ENCODE measurements at places on chromosomes 3 and 15.

DNA sequence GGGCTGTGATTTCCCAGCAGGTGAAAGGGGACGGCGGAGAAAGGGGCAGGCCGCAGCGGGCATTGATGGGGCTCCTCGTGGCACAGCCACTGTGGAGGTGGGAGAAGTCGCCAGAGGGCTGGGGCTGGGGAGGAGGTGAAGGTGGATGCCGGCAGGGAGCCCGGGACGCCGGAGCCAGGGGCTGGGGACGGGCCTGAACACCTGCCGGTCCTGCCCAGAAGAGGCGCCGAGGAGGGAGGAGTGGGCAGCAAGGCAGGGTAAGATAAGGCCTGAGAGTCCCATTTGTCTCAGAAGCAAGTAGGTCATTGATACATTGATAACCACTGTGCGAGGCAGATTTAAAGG is 571 bp upstream of the RARRES1 start:
- no peak for DNase-seq

GRCh38 chr3:55895897-55896566 is 408.9 kb upstream of the WNT5A start:
- no peak for DNase-seq

DNA sequence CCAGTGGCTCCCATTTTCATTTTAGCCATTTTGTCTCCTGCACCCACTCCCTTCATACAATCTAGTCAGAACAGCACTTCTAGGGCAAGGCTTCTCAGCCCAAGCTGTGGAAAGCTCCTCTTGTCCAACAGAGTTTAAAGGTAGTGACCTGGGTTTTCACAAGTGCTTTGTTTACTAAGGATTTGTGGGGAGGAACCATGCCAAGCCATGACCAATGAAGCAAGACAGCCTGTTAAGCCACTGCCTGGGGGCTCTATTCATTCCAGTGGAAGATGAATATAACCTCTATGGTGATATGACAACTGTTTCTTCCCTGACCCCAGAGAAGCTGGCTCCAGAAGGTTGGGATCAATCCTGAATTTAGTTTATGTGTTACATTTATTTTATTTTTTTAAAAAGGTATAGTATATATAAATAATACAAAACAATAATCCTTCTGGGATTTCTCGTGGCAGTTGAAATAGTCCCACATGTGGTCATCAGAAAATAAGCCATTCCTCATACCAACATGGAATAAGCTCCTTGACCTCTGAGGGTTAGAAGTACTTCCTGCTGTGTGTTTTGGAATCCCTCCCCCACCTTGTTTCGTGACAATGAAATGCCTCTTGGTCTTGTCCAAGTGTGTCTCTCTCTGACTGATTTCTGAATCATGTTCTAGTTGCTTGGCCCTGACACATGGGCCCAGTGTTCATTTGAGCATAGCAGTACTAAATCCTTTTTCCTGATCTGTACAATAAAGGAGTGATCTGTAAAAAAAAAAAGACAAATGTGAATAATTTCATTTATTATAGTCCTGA is 13.3 kb upstream of the THUMPD3 start:
- no peak for DNase-seq

GRCh38 chr15:101168898-101169494 is 82.9 kb downstream of the CHSY1 start:
- no peak for DNase-seq

DNA sequence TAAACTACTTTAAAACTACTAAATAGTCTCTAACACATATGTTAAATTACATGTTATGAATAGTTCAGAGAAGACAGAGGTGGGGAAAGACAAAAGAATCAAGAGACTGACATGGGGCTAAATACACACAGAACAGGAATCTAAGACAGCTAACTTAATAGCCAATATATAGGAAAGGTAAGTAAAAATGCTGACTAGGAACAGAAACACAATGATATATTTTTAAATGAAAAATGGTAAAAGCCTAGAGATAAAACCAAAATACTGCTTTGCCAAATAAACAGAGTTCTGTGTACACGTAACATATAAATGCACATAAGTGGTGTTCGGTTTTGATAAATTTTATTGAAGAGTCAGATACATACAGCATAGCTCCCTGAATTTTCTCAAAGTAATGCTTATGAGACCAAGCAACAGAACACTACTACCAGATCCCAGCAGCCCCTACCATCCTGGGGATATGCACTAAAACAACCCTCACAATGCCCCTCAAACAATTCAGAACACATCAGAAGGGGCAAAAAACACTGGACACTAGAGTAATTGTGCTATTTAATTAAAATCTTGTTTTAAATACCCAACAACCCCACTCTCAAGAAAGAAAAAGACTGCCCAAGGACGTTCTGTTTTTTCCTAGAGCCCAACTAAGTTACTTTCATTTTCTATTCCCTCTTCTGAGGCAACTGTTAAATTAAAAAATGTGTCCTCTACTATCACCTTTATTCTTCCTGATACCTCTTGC is 121.1 kb downstream of the ADAM10 start:
- no peak for DNase-seq

DNA sequence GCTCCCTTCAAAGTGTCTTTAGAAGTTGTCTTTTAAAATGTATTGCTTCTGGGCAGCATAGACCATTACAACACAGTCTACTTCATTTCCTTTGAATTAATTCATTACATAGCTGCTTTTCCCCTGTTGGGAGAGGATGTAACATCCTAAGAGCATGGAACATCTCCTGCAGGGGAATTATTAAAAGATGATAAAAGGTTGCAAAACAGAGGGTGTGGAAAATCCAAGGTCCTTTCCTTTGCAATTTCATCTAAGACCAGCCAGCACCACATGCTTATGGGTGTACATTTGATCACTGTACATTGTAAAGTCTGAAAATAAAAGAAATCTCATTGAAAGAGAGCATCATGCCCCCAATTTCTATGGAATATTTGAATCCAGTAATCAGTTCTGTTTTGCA is 57.4 kb downstream of the TIPARP start:
- DNase-seq, result no peak

DNA sequence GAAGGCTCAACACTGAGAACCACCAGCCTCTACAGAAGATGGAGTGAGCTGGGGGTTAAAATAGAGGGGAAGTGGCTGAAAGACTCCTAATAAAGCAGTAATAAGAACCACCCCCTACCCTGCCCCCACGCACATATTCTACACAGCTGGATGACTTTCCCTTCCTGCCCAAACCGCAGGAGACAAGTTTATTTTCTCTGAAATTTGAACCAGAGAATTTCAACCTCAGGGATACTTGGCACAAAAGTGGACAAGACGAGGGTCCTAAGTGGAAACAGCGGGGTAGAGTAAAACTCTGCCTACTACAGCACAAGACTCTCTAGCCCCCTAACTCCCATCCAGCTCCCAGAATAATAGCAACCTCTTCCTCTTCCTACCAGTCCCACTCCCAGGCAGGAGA is 28.4 kb downstream of the USF3 start:
- no peak for DNase-seq

DNA sequence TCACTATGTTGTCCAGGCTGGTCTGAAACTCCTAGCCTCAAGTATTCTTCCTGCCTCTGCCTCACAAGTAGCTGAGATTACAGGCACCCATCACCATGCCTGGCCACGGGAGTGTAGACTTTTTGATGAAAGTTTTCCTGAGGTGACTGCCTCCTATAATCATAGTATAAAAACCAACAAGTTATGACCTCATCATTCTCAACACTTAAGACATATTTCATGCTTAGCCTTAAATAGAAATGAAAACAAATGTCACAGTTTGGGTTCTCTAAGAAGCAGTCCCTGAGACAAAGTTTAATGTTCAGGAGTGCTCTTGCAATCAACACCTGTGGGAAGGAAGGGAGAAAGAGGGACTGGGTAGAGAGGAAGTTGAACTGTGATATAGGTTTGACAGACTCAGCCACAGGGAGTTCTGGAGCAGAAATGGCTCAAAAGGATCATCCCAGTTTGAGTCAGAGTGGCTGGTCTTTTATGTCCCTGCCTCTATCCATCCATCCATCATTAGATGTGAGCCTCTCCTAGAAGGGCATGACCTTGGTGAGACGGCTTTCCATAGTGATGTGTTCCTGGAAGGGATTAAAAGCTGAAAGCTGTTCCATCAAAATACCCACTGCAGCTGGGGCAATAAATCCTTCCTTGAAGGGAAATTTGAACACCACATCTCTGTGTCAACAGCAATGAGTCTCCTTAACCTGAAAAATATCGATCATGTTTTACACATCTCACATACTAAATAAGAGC is 16.2 kb upstream of the ABHD5 start:
- no peak for DNase-seq

DNA sequence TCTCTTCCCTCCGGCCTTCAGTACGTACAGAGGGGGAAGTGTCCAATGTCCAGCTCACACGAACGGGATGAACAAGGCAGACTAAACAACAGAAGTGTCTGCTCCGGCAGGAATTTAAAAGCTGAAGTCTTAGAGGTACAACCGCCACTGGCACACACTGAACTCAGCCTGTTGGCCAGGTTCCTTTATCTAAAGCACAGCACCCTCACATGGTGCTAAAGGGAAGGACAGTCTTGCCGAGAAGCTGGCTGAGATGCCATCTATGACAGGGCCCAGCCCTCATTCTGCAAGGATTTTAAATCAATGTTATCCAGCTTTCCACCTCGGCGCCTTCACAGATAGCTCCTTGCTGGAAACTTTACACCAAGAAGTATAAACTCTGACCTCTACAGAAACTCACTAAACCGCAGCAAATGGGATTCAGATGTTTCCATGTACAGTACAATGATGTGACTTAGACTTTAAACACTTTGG is 2.8 kb downstream of the ADAMTS17 start:
- peak; percentile 18 for DNase-seq

GRCh38 chr3:65988411-65989180 is 50.1 kb downstream of the MAGI1 start:
- no peak for DNase-seq

GRCh38 chr15:60408463-60408981 is 10.7 kb upstream of the ANXA2 start:
- DNase-seq, result no peak

GRCh38 chr15:51160484-51160883 is 65.8 kb upstream of the TNFAIP8L3 start:
- DNase-seq, result peak; percentile 83

- no peak for DNase-seq
Observed at GRCh38 chr3:51436998-51437639, 46.0 kb downstream of the RBM15B start.

GRCh38 chr15:58038426-58039078 is 27.0 kb downstream of the ALDH1A2 start:
- DNase-seq, result no peak

DNA sequence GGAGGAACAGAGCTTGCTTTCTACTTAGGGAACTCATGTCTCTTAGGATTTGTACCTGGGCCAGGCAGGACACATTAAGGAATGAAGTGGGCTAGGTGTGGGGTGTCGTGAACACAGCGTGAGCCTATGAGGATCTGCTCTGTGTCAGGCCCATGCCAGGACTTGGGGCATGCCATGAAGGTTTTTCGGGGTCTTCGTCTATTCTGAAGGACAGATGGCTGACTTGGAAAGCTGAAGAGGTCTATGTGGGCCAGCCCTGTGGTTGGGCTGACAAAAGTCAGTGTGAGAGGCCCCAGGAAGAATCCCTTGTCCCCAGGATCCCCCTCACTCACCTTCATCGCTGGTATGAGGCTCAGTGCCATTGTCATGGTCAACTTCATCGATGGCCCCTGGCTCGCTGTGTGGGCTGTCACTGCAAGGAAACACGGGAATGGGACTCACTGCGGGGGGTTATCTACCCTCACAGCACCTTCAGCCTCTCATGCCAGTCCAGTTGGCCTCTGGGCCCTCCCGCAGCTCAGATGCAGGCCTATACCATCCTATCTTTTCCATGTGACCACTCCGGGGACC is 46.8 kb upstream of the RAD18 start:
- no peak for DNase-seq

DNA sequence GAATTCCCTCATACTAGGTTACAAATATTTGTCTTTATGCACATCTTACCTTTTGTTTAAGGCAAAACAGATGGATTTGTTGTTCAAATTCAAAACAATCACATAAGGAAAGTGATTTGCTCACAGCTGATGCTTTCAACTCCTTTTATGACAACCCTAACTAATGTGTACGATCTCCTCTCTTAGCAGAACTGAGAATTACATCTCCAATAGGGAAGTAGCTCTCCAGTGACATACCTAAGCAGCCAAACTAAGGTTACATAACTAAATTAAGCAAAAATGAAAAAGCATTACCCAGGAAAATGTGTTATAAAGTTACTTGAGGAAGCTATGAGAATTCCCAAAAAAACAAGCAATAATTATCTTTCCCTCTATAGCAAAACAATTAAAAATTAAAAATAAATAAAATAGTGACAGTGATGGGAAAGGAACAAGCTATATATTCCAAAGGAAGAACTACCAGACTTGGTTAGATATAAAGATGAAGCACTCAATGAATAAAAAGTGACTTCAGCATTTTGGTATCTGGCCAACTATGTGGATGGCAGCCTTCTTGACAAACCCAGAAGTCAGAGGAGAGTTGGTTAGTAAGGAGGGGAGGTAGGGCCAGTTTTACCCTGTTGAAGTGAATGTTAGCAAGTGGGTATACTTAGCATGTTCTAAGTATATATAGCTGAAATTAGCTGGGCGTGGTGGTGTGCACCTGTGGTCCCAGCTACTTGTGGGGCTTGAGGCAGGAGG is 32.4 kb downstream of the PEAK1 start:
- no peak for DNase-seq

DNA sequence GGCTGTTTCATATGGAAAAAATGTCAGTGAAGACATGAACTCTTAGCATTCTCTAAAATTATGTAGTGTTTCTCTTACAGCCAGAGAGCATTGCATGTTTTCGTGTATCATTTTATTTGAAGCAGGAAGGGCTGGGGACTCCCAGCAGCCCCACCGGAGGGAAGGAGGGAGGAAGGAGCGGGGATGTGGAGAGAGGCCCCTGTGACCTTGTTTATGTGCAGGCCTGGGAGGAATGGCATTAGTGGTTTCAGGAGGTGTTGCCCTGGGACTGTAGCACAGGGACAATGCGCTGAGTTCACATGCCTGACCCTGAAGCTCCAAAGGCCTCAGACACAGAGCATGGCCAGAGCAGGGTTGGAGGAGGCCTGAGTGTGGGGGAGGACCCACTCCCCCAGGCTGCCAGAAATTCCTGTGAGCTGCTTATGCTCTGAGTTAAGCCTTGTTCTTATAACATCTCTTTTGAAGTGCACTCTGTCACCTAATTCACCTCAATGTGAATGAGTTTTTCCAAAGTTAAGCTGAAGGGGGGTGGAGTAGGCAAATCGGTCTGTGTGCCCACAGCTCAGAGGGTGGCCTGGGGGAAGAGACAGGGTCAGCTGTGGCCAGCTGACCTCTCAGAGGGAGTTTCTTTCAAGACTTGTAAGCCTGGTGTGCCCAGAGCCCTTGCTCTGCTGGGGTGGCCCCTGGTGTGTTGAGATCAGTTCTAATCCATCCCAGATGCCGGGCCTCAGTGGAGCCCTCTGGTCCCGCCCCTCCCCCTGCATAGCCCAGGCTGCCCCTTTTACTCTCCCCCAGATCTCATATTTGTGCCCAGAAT is 3.9 kb upstream of the RNU6-1 start:
- DNase-seq, result no peak
